ENCODE measurements at places on chromosomes 7 and 10. TPM values are rescaled to one million over a fixed set of nuclear protein-coding genes. Genes with fewer than 3 reads are reported as not detected.

DNA sequence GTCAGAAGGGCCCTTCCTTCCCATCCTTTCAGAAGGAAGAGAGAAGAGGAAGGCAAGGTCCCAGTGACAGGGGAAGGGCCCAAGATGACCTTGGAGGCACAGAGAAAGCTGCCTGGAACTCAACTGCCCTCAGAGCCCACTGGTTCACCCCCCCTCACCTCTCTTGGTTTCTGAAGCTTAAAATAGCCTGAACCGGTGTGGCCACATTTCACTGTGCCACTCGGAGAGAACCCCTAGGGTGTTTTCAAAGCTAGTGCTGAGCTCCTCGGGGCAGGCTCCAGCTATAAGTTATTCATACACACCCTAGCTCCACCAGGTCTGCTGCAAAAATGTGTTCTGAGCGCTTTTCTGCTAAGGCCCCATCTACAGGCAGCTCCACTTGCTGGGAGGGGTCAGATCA is 60.9 kb upstream of the ADRB1 start:
- DNase-seq: peak; percentile 32

The GPR37 gene
- 0.50 TPM for total RNA-seq

DNA sequence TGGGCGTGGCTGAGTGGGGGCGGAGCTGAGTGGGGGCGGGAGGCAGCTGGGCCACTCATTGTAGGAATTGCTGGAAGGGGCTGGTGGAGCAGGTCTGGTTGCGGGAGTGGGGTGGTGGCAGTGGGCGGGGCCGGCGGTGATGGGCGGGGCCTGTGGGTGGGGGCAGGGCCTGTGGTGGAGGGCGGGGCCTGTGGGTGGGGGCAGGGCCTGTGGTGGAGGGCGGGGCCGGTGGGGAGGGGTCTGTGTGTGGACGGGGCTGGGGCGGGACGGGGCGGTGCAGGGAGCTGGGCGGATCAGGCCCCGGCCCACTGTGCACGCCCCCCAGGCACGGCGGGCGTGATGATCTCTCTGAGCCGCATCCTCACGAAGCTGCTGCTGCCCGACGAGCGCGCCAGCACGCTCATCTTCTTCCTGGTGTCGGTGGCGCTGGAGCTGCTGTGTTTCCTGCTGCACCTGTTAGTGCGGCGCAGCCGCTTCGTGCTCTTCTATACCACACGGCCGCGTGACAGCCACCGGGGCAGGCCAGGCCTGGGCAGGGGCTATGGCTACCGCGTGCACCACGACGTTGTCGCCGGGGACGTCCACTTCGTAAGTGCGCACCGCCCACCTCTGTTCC is 14.0 kb downstream of the SLC29A4 start:
- no peak for DNase-seq

The CYP2C8 gene
- 0.37 TPM for total RNA-seq

DNA sequence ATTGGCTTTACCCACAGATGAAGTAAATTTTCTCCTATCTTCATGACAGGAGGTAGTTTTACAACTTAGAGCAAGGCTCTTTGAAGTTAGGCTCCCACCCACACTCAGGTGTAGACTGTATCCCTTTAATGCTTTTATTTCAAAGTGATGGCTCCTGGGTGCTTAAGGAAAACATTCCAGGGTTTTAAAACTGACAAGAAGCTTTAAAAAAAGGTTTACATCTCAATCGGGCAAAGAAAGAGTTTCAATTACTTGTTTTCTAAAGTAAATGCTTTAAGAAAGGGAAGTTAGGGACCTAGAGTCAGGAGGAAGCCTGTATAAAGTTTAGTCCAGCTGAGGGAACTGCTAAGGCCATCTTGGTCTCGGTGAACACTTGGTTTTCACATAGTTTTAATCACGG is 1153.8 kb upstream of the C7orf33 start:
- no peak for DNase-seq

DNA sequence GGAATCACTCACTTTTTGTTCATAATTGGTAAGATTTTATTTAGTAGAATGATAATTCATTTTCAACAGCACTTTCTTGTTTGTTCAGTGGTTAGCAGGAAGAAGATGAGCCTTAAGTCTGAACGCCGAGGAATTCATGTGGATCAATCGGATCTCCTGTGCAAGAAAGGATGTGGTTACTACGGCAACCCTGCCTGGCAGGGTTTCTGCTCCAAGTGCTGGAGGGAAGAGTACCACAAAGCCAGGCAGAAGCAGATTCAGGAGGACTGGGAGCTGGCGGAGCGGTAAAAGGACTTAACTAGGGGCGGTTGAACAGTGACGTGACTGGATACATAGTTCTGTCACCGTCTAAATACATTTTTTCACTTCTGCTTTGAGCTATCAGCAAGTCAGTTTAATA is 31.3 kb downstream of the RABGEF1 start:
- no peak for DNase-seq

DNA sequence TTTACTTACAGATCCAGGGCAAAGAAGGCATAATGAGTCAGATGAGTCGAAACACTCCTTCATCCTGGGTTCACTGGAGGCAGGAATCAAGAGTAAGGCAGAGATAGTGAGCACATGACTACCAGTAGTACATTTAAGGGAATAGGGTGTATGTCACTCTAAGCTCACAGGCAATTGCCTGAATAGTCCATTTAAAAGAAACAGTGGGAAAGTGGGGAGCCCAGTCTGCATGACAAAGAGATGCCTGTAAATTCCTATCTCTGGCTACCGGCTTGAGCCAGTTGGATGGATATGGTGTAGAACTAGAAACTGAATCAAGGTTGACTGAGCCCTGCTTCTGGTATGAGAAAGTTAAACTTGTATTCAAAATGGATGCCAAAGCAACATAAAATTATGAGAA is 861.5 kb upstream of the ZWINT start:
- no peak for DNase-seq

The ACSM6 gene
- not detected for total RNA-seq

DNA sequence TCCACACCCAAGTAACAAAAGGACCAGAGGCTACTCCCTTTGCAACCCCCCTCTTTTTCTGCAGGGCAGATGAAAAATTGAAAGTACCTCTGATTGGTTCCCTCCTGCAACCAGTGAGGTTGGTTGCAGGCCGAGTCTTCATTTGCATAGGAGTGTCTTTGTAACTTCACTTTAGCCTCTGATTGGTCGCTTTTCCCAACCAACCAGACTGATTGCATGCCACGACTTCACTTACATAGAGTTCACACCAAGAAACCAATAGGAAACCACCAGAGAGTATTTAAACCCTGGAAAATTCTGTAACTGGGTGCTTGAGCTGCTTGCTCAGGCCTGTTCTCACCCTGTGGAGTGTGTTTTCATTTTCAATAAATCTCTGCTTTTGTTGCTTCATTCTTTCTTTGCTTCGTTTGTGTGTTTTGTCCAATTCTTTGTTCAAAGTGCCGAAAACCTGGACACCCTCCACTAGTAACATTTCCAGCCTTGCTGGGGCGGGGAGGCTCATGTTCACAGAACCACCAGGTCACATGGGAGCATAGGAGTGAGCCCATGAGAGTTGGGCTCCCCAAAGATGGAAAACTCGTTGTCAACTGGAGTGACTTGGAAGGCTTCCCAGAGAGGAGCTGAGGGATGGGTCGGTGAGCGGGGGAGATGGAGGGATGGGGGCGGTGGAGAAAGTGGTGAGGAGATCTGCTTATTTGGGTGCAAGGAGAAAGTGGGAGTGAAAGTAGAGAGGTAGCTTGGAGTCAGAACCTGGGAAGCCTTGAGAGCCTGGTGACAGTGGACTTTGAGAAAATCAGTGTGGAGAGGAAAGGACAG is 223.6 kb downstream of the GFRA1 start:
- no peak for DNase-seq

The OR6V1 gene
- not detected for total RNA-seq

- peak; percentile 21 for DNase-seq
Observed at GRCh38 chr7:84536271-84536870, 341.8 kb upstream of the SEMA3A start.

- no peak for DNase-seq
Observed at GRCh38 chr10:126373972-126374371, 14.3 kb downstream of the ADAM12 start.

DNA sequence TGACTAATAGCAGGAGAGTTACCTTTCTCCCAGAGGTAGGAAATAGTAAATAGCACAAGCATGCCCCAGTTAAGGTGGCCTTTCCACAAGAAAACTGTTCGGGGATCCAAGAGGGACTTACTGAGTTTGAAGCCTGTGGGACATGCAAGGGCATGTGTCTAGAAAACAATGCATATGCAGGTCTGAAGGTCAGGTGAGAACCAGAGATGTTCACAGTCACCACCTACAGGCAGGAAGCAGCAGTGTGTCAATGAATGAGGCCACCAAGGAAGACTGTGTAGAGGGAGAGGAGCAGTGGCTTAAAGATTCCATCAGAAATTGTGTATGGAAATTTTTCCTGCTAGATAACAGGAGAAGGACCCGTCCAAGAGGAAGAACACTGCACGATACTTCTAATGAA is 66.0 kb downstream of the CALD1 start:
- peak; percentile 53 for DNase-seq

GRCh38 chr10:119285495-119286267 is 78.3 kb downstream of the GRK5 start:
- no peak for DNase-seq

DNA sequence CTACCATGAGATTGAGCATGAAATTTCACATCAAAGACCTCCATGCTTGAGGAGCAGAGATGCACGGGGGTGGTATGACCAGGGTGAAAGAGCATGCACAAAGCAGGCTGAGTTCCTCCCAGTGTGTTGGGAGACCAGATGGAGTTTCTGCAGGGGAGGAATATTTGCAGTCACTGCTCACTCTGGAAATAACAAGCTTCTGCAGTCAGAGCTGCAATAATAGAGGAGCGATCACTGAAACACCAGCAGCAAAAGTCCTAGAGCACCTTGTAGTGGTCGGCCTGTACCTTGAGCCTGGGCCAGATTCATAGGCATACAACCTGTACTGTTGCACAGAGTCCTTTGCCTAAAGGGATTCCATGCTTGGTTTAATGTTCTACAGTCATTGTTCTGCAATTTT is 184.5 kb upstream of the SP8 start:
- no peak for DNase-seq

- no peak for DNase-seq
Observed at GRCh38 chr7:109868215-109868860, 1222.6 kb upstream of the LRRN3 start.

The CPA2 gene
- total RNA-seq: 27.6 TPM

GRCh38 chr10:92727141-92727540 is 37.4 kb downstream of the HHEX start:
- no peak for DNase-seq

The CTTNBP2 gene
- 3.2 TPM for total RNA-seq

GRCh38 chr7:92010215-92010614 is 69.6 kb downstream of the AKAP9 start:
- peak; percentile 69 for DNase-seq

GRCh38 chr7:12926206-12926605 is 238.8 kb downstream of the ARL4A start:
- no peak for DNase-seq

The PIP gene
- total RNA-seq: not detected

DNA sequence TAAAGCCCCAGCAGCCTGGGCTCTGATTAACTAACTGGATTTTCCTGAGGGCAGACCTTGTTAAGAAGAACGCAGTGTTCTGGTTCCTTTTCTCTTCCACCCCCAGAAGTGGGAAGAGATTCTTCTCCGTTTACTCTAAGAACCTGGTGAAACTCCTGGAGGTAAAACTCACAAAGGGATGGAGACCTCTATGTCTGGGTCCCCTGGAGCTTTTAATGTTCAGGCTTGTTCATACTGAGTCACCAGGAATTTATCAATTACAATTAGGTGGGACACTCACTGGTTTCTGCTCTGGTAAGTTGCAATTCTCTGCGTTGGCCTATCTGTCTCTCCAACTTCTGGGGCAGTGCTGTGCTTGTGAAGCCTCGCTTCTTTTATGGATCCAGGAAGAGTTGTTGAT is 73.3 kb upstream of the CACNB2 start:
- DNase-seq: no peak

DNA sequence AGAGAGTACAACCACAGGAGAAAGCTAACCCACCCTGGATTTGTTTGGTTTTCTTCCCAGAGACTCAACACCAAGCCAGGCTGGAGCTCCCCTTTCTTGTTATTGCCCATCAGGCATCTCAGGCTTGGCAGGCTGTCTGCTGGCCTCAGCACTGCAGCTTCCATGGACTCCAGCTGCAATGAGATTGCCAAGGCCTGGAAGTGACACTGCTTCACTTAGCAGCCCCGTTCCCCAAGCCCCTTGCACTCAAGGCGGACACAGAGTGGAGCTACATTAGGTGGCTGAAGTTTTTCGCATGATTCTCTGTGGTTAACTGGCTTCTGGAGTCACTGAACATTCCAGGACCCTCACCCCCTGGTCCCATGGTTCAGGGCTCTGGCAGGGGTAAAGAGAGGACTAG is 163.1 kb upstream of the GDF10 start:
- no peak for DNase-seq

DNA sequence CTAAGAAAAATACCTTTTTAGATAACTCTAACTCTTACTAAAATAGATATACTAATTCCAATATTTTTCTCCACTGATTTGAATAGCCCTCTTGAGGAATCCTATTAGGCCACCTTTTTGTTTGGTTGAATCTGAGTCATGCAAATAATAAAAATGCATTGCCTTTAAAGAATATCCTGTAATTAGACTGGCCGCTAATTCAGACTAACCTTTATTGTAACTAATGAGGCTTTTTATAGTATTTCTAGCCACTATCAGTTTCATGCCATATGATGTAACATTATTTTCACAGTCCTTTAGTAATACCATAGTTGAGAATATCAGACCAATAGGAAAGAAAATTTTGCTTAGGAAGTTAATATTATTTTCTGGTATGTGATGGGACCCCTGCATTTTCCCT is 90.1 kb downstream of the CREB5 start:
- DNase-seq: no peak

GRCh38 chr7:158176561-158177173 is 411.0 kb downstream of the PTPRN2 start:
- no peak for DNase-seq

GRCh38 chr7:90605055-90605454 is 8.9 kb downstream of the CDK14 start:
- DNase-seq: no peak

- DNase-seq: no peak
Observed at GRCh38 chr7:131151034-131151433, 176.6 kb upstream of the MKLN1 start.

The CHN2 gene
- total RNA-seq: 16.5 TPM

The C10orf53 gene
- not detected for total RNA-seq

- DNase-seq: no peak
Observed at GRCh38 chr7:83562960-83563359, 86.0 kb downstream of the SEMA3E start.

DNA sequence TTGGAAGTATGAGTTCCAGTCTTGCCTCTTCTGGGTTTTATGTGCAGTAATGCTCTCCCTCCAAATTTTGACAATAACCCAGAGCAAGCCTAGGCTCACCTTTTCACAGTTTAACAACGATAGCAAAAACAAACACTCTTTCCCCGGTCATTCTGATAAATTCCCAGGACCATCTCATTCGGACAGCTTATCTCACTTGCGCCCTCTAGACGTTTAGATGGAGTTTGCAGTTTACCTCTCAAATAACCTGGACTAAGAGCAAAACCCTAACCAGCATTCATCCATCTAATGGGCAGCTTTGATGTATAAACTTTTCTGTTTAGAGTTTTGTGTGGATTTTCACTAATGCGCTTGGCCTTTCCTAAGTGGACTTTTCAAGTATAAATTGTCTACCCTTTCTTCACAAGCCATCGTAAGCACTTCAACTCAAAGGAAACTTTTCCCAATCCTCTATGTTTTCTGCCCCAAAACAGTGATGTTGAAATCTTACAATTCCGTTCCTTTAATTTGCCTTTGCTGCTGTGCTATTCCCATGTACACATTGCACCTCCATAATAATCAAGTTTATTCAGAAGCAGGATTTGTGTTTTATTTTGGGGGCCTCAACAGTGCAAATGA is 114.9 kb downstream of the HDAC9 start:
- no peak for DNase-seq

The HOXA6 gene
- 8.1 TPM for total RNA-seq

- no peak for DNase-seq
Observed at GRCh38 chr7:468681-469562, 50.7 kb downstream of the PDGFA start.

The ERVW-1 gene
- 0.51 TPM for total RNA-seq

The OR2A12 gene
- not detected for total RNA-seq

All from Caco-2 (cell line).